ENCODE measurements at places on chromosomes 4 and X.

GRCh38 chr4:126172126-126172525, 857.4 kb downstream of the FAT4 start:
- DNase-seq, result no peak

DNA sequence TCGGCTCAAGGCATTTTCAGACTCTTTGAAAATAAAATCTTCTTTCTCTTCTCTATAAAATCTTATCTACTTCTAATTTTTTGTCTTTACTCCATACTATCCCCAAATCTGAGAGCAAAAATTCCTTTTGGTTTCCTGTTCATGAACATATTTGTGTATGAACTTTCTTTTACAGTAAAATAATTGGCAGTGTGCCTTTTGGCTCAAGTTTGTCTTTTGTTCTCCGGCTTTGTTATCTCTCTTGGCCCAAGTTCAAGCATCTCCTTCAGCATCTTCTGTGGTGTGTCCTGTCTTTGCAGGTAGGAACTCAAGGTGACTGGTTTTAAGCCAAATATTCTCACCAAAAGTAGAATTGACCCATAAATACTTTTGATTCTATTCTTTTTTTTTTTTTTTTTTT, 276.6 kb upstream of the FAT1 start:
- no peak for DNase-seq

DNA sequence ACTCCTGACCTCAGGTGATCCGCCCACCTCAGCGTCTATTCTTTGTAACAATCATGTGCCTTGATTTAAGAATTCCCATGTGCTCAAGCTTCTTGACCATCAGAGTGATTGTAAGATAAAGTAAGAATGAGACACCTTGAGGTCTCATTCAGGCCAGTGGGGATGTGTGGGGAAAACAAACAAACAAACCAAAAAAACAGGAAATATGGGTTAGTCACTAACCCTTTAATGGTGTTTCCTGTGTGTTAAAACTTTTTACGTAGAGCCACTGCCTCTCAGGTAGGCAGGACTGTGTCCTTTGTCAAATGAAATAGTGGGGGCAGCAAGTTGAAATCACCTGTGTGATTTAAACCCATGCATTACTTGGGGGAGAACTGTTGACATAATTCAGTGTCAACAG, 91.5 kb upstream of the DHRSX start:
- DNase-seq, result no peak

GRCh38 chrX:70219938-70220764, 14.3 kb upstream of the AWAT1 start:
- no peak for DNase-seq

DNA sequence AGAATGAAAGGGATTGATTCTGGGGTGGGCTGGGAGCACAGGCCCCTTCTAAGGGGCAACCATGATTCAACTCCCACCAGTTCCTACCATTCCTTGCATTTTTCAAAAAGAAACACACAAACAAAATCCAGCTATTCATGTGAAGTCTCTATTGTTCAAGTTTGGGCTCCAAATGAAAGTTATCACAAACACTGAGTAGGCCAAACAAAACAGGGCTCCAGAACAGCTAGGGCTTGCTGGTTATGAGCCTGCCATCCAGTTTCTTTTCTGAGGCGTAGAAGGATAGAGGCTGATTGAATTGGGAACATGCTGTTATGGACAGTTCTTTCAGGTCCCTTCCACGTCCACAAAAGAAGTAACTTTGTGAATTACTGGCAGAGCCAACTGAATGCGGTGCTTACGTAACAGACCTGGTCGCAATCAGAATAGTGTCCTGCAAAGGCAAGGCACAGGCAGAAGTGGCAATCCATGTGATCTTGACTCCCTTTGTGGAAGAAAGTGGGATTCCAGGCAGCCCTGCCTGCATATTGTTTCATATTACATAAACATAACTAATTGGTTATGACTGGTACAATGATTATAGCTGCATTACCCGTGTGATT, 244.5 kb downstream of the SCFD2 start:
- DNase-seq, result no peak

- DNase-seq, result no peak
Observed at GRCh38 chr4:71275570-71275969, 63.2 kb upstream of the SLC4A4 start.

GRCh38 chr4:47219586-47219985, 188.2 kb downstream of the GABRB1 start:
- no peak for DNase-seq

GRCh38 chrX:118116713-118117550, at the start of gene KLHL13:
KLHL13 (minus strand) TSS chrX:118116810; CDS start chrX:118028473, 88,337 bp downstream.
- DNase-seq, result no peak

DNA sequence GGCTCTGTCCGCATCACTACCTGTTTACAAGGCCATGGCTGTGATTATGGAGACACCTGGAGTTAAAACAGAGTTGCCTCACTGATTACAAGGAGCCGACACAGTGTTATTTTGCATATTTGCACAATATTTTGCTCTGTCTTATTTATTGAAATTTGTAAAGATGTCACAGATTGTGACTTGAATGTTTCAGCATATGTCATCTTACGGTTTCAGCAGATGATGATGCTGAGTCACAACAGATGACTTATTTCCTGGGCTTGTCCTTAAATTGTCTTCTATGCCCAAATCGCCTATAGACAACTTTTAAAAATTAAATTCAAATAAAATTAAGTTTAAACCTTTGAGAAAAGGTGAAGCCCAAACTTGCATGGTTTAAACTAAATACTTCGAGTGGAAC, 87.1 kb upstream of the INPP4B start:
- DNase-seq, result no peak

DNA sequence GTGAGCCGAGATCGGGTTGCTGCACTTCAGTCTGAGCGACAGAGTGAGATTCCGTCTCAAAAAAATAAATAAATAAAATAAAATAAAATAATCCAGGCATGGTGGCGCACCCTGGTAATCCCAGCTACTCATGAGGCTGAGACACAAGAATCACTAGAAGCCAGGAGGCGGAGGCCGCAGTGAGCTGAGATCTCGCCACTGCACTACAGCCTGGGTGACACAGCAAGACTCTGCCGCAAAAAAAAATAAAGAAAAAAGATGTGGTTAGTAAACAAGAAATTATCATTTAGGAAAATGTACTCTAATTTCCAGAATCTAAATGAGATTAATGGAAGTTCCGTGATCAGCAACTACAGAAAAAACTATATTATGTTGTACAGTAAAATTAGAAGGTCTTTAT, 14.5 kb upstream of the LRBA start:
- DNase-seq, result no peak

DNA sequence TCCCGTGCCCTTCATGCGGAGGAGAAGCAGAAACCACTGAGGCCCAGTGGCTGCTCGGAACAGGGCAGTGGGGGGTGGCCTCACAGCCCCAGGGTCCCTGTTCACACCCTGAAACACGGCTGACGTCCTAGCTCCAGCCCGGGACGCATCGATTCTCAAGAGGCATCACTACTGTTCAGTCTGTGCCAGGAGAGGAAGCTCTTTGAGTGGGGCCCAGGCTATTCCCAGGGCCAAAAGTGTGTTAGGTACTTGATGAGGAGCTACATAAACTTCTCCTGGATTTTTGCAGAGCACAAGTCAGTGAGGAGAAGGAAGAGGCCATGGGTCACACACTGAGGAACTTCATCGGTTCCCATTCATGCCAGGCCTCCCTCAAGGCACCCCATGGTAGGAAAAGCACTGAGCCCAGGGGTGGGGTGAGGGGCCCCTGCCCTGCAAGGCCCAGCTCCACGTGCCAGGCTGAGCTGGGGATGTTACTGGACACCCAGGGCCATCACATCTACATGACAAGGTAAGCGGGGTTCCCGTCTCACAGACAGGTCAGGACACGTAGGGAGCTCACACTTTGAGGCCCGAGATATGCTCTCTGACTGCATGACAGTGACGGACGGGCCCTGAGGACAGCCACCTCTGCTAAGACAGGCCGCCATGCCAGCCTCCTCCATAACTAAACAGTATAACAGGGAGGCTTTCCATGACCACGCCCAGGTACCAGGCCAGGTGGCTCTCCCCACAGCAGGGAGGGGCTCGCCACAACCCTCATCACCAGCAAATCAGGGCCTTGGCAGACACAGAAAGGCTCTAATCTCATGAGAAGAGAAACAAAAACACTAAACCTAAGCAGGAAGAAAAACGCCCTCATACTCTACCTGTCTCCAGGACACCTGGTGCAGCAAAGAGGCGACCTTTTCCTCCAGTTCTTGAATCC, 12.4 kb downstream of the TNIP2 start:
- DNase-seq, result no peak

DNA sequence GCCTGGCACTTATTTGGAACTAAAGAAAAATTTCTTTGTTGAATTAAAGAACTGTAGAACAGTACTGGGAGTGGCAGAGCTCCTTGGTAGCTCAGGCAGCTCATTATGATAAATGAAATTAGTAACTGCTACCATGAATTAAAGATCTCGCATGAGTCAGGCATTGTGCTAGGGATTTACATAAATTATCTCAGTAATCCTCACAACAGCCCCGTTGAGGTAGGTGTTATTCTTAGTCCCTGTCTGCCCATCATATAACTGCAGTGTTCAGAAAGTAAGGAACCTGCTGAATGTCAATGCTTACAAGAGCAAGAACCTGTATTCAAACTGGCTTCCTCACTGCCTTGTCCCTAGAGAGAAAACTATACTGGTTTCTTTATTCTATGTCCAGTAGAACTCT, 108.3 kb downstream of the NLGN4X start:
- no peak for DNase-seq

DNA sequence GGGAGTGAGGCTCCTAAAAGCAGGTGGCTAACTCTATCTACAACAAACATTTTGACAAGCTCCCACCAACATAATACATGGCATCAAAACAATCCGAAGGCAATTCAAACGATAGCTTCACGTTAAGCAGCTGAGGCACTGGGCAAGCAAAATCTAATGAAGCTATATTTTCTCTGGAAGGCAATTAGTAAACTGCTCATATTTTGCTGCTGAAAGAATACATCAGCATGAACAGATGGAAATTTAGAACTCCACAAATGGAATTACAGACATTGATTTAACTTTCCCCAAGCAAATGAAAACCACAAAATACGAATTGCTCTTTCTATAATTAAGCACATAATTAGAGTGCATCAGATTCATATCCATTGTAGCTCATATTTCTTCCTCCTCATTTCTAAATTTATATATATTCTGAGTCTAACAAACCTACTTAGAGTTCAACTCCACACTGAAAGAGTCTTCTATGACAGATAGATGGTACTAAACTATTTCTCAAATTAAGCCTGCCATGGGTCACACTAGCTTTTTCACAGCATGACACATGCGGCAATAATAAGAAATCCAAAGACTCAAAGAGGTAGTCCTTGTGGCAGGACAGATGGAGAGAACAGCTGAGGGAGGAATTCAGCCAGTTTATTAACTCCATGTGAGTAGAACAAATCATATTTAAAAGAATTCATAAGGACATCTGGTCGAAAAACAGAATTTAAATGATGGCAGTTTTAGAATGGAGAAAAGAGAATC, 305.4 kb downstream of the MAPK10 start:
- no peak for DNase-seq

GRCh38 chr4:9804918-9805317, 23.5 kb downstream of the DRD5 start:
- DNase-seq, result no peak

DNA sequence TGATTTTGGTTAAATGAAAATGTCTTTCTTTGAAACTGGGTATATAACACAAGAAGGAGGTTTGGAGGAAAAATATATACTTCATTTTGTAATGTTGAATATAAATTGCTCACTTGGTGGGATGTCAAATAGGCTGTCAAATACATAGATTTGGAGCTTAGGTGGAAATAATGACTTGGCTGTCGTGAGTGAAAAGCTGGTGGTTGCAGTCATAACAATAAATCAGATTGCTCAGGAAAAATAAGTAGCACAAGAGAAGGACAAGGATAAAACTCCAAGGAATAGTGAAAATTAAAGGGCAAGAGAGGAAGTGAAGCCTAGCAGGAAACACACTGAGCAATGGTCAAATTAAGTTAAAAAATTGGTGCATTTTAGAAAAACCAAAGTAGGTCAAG, 253.0 kb upstream of the ANKRD50 start:
- no peak for DNase-seq

DNA sequence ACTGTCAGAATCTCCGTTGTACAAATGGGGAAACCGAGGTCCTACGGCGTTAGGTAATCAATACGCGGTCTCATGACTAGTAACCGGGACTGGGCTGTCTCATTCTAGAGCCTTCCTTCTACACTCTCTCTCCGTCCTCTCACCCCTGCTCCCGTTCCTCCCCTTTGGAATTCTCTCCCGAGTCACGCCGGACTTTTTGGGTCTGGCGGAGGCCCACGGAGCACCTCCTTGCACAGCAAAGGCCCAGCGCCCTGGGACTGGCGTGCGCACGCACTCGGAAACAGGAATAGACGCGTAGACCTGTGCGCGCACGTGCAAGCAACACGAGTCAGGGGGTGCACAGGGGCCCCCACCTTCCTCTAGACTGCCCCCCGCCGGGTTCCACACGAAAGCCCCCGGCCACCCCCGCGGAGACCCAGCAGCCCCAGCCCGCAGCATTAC, 361 bp downstream of the QDPR start:
- no peak for DNase-seq

DNA sequence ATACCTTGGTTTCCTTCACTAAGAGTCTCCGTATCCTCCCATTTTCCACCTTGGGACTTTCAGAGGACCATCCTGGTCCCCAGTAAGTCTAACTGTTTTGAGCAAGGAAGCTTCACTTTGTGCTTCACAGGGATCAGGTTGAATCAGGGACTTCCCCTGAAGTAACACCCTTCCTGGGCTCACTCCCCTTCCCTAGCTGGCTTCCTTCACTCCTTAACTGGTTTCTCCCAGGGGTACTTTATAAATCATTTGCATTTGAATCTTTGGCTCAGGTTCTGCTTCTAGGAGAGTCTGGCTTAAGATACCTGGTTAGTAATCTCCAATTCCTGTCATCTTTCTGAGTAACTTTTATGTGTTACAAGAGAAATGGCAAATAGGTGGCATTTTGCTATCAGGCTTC, 24.5 kb upstream of the GRIA2 start:
- DNase-seq, result no peak

DNA sequence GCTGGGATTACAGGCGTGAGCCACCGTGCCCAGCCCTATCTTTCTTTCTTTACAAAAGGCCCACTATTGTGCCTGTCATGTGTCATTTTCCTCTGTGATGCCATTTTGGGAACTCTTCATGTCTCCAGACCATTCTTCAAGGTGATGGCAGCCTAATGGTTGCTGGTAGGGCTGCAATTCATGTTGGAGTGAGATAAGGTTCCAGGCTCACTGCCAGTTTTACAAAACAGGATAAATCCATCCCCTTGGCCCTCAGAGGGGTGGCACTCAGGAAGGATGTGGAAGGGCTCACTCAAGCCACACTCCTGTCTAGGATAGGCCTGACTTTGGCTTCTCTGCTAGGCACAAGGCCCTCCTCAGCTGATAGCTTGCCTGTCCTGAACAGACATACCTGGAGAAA, 3.8 kb downstream of the TCEAL9 start:
- no peak for DNase-seq

- no peak for DNase-seq
Observed at GRCh38 chrX:75301060-75301459, 27.2 kb downstream of the UPRT start.

DNA sequence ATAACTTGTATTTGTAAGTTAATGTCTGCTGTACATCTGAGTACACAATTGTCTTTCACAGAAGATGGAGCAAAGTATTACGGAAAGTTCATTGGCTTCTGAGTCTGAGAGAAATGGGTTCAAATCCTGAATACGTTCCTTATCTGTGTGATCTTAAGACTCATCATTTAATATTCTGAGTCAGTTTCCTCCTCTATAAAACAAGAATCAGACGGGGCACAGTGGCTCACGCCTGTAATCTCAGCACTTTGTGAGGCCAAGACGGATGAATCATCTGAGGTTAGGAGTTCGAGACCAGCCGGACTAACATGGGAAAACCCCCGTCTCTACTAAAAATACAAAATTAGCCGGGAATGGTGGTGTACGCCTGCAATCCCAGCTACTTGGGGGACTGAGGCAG, 57.8 kb downstream of the APBB2 start:
- no peak for DNase-seq
